ENCODE measurements at places on chromosomes 7 and 10. TPM values are rescaled to one million over a fixed set of nuclear protein-coding genes. Genes with fewer than 3 reads are reported as not detected.

GRCh38 chr7:107213193-107213788 is 44.5 kb downstream of the HBP1 start:
- no peak for DNase-seq

GRCh38 chr7:144835155-144835611 is 670 bp downstream of the TPK1 start:
- DNase-seq, result no peak

GRCh38 chr7:4727914-4728705 is 46.0 kb downstream of the FOXK1 start:
- no peak for DNase-seq

DNA sequence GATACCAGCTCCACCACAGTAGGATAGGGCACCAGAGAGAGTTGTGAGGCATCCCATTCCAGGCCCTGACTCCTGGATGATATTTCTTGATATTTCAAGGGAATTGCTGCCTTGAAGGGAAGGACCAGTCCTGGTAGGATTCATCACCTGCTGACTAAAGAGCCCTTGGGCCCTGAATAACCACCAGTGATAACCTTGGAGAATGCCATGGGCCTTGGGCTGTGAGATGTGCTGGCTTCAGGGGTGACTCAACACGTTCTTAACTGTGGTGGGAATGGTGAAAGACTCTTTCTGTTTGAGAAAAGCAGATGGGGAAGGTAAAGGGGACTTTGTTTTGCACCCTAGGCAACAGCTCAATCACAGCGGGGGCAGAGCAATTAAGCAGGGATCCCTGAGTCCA is 21.4 kb upstream of the ASZ1 start:
- no peak for DNase-seq

GRCh38 chr10:32234471-32234870 is 112.5 kb downstream of the EPC1 start:
- no peak for DNase-seq

GRCh38 chr10:32893434-32893833 is 64.6 kb downstream of the ITGB1 start:
- DNase-seq, result no peak

DNA sequence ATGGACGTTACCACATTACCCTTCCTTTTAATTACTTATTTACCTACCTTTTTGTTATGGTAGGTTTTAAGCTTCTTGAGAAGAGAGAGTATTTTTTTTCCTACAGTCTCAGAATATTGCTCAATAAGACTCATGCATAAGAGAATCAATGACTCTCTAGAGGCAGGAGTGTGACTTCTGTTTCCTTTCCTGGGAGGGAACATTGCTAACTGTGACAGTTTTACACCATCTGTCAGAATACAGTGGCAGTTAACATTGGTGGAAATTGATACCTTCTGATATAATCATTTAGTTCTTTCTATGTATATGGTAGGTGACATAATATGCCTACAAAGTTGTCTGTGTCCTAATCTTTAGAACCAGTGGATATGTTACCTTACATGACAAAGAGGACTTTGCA is 348.7 kb upstream of the POT1 start:
- DNase-seq, result no peak

GRCh38 chr10:47323636-47324296 is 1.5 kb downstream of the GDF2 start:
- DNase-seq, result no peak

C10orf53 gene
- total RNA-seq, result not detected

RSPH10B gene
- 0.64 TPM for total RNA-seq

SPDYE2B gene
- not detected for total RNA-seq

OR2A1 gene
- not detected for total RNA-seq

LIPJ gene
- total RNA-seq, result not detected

GPR26 gene
- total RNA-seq, result not detected

CYP2E1 gene
- total RNA-seq, result 0.42 TPM

RAB19 gene
- 1.9 TPM for total RNA-seq

SORCS3 gene
- not detected for total RNA-seq

MEIG1 gene
- not detected for total RNA-seq

IKZF1 gene
- 416 TPM for total RNA-seq

NUTM2B gene
- total RNA-seq, result 0.95 TPM

VWDE gene
- not detected for total RNA-seq

SLC13A1 gene
- not detected for total RNA-seq
